Activated CD8-positive, alpha-beta memory T cell treated with anti-CD3 and anti-CD28 coated beads for 1 hour (primary cell): ENCODE measurements at places on chromosomes 12 and 14.

GRCh38 chr12:125775507-125775906 is 710.3 kb downstream of the AACS start:
- DNase-seq, result no peak

- no peak for DNase-seq
Measured at GRCh38 chr14:99602054-99602787, 1.8 kb downstream of the CCDC85C start.

- DNase-seq, result no peak
Measured at GRCh38 chr12:97943359-97943758, 480.8 kb downstream of the RMST start.

- DNase-seq, result no peak
Measured at GRCh38 chr12:510071-510825, 50.5 kb downstream of the B4GALNT3 start.

GRCh38 chr12:25725470-25725869 is 172.4 kb upstream of the LMNTD1 start:
- no peak for DNase-seq
